ENCODE measurements at places on chromosomes 5 and 9.

- DNase-seq = peak; percentile 82
Measured at GRCh38 chr5:38764937-38765391, 80.8 kb upstream of the OSMR start.

GRCh38 chr5:43123887-43124286, 3.2 kb downstream of the ZNF131 start:
- no peak for DNase-seq

GRCh38 chr5:171575386-171575785, 155.9 kb downstream of the FGF18 start:
- no peak for DNase-seq

DNA sequence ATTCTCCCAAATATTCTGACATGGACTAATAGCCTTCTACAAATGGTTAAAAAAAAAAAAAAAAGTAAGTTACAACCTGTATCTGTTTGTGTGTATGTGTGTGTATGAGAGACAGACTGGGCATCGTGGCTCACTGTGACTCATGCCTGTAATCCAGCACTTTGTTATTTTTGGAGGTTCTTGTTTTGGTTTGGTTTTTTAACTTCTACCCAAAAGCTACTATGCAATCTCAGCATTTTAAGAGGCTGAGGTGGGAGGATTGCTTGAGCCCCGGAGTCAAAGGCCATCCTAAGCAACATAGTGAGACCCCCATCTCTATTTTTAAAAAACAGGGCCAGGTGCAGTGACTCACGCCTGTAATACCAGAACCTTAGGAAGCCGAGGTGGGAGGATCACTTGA, 17.6 kb upstream of the HAVCR1 start:
- DNase-seq = peak; percentile 70

DNA sequence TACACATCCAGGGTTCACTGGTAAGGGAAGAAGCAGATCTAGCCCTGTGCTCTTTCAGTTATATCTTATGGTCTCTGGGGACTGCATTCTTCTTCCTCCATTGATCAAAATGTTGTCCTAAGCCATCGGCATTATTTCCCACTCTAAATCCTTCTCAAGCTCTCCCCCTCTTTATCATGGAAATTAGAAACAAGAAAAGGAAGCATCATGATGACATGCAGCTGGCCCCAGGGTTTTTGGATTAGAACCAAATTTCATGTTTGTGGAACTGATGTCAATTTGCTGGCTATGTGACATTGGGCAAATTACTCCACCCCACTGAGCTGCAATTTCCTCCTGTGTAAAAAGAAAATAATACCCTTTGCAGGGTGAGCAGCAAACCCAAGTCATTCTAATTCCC, 39.5 kb downstream of the MFAP3 start:
- peak; percentile 55 for DNase-seq

GRCh38 chr5:130096483-130096882, 192.2 kb downstream of the CHSY3 start:
- no peak for DNase-seq

DNA sequence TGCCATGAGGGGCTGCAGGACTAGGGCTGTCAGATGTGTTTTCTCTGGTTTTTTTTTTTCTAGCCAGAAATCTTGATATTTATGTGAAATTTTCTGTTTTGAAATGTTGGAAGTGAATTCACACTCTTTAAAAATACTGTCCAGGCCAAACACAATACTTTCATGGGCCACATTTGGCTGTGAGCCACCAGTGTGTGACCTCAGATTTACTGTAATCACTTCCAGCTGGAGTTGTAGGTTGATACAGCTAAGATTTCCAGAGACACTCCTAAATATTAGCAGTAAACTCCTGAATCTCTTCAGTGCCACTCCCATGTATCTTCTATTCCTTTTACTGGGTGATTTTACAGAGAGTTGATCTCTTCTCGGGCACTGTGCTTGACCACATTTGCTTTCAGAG, 92.2 kb upstream of the CKMT2 start:
- DNase-seq = peak; percentile 40

DNA sequence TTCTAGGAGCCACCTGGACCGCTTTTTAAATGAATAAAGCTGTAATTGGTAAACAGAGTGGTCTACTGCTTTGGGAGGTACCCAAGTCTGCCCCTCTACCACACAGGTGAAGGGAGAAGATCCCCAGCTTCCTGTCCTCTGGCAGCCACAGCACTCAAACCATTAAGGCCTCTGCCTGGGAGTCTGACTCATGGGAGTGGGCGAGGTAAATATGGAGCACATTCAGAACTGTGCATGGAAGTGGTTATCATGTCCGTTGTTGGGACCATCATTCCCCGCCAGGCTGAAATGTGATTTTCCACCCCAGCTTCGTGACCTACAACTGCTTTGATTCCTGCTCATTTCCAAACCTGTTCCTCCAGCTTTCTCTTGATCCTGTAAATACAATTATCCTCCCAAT, 59.5 kb upstream of the ALDH1B1 start:
- no peak for DNase-seq

GRCh38 chr5:8363138-8363537, 494.2 kb downstream of the MTRR start:
- DNase-seq = peak; percentile 15

DNA sequence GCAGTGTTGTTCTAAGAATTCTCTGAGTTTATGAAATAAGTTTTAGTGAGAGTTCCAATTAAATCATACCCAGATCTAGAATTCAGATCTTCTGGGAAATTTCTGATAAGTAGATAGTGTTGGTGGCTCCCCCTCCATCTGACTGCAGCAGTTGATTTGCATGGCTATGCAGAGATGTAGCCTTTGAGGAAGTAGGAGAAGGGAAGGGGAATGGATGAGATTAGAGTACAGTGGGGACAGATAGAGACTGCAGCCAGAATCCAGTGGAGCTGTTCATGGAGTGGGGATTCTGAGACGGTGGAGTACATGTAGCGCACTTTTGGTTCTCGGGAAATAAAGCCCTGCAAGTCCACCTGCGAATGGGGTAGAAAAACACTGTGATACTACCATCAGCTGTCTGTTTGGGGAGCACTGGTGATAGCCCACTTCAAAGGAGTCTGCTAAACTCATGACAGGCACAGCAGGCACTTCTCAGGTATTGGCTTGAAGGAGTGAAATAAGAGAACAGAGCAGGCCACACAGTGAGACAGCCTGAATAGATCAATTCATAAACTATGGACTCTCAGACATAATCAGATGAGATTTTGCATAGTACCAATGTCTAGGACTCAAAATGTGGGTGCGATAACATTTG, 96.8 kb downstream of the ALDH1A1 start:
- DNase-seq = no peak

DNA sequence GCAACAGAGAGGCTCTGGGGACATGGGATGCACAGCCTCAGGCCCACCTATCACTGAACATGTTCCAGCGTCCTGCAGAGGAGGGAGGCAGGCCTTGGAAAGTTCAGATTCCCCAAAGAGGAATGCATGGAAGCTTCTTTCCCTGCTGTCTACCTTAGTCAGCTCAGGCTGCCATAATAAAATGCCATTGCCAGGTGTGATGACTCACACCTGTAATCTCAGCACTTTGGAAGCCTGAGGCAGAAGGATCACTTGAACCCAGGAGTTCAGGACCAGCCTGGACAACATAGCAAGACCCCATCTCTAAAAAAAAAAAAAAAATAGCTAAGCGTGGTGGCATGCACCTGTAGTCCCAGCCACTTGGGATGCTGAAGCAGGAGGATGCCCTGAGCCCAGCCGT, 24.5 kb upstream of the TOR1B start:
- peak; percentile 45 for DNase-seq

GRCh38 chr5:54275361-54275760, 35.0 kb downstream of the ARL15 start:
- no peak for DNase-seq

DNA sequence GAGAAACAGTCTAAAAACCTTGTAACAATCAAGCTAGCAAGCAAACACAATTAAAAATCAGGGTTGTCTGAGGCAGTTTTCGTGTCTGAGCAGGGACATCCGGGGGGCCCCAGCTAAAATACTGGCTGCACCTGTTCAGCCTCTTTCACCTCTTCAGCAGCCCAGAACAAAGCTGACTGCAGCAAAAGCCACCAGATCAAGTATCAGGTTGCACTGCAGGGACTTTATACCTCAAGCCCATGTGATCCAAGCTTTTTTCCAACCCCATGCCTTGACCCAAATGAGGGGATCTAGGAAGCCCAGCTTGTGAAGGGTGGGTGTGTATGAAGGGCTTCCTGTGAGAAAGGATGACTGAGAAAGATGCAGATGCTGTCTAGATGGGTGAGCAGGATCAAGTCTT, 133.4 kb downstream of the SEMA6A start:
- DNase-seq = no peak

GRCh38 chr9:129987047-129987446, 55.9 kb downstream of the FNBP1 start:
- no peak for DNase-seq

DNA sequence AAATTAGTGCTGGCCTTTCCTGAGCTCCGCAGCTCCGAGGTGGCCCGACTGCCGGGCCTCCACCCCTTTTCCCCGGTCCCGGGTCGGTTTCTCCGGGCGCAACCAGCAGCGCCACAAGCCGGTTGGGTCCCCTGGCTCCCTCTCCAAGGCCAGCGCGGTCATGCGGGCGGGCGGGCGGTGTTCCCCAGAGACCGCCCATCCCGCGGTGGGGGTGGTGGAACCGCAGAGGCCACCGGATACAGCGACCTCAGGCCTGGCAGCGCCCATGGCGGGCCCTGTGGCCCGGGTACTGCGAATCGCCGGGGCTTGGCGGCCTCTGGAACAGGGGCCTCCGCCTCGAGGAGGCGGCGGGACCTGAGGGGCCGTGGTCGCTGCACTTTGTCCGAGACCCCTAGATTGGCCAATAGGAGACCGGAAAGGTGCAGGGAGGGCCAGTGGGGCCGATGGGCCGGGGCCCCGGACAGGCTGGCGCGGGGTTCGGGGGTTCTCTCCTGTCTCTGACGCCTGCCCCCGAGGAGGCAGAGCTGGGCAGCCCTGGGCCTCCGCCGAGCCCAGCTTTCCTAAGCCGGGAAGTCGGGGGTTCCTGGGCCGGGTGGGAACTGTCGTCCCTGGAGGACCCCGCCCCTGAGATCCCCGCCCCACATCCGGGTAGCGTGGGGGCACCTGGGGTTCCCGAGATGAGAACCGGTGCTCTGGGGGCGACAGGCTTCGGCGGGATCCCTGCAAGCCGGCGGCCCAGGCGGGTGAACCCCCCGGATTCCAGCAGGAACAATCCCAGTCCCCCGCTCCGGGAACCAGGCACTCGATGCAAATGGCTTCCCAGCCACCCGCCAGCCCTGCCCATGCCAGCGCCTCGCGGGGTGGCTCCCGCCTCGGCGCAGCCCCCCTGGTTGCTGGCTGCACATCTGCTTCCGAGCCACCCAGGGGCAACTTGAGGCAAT, 293.9 kb downstream of the ZSWIM6 start:
- DNase-seq = peak; percentile 70

DNA sequence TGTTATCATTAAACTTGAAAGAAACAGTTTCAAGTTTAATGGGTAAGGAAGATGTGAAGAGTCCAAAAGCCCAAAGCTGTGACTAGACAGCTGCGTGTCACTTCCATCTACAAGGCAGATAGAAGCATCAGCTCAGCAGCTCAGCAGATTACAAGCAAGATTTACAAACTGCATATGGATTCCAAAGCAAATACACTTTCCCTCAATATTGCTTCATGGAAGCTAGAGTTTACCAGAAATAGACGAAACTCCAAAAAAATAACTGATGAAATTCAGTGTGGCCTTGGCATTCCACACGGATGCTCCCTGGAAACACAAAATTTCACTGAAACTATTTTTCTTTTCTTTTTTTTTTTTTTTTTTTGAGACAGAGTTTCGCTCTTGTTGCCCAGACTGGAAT, 17.9 kb downstream of the MYO10 start:
- DNase-seq = no peak

GRCh38 chr9:111253742-111254437, 76.1 kb downstream of the OR2K2 start:
- no peak for DNase-seq

DNA sequence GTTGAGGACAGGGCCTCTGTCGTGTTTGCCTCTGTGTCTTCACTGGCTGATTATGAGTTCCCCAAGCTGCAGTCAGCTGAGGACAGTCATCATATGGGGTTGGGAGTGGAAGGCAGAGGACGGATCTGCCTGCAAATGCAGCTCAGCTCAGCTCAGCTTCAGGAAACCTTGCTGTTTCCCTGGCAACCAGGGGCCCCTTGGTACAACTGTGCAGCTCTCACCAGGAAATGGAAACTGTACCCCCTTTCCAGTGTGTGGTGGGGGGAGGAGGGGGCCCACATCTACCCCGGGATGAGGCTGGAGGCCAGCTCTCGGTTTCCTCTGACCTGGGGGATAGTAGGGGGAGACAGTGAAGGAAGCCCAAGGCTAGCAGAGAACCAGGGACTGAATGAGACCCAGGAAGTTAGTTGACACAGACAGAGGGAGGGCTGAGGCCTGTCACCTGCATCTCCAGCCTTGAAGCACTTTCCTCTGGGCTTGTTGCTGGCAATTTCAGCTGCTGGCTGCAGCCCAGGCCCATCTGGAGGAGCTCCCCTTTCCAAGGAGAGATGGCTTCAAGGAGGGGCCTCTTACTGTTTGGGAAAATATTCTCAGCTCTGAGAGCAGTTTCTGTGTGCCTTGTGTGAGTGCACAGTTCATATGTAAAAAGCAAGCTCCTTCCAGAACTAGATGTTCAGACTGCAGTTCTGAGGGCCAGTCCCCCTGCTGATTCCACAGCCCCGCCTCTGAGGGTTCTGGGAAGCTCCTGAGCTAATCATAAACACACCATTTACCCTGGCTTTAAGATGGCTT, 6.9 kb downstream of the ANXA6 start:
- no peak for DNase-seq

DNA sequence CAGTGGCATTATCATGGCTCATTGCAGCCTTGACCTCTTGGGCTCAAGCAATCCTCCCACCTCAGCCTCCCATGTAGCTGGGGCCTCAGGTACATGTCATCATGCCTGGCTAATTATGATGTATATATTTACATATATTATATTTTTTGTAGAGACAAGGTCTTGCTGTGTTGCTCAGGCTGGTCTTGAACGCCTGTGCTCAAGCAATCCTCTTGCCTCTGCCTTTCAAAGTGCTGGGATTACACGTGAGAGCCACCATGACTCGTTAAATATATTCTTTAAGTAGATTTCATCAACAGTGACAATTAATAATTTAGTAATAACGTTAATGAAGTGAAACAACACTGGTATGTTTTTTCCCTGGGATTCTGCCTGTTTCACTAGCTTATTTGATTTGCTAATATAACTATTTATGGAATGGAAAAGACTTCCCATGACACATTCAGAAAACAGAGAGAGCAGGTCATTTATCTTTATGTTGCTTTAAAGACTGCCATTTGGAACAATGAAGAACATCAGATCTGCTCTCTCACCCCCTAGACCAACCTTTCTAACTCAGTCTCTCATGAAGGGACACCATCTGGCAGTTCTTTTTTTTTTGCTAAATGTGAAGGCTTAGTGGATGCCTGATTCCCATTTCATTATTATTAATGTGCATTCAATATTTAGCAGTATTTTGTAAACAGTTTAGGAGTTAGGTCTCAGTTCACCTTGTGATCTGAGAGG, 295.6 kb downstream of the KIF4B start:
- no peak for DNase-seq

DNA sequence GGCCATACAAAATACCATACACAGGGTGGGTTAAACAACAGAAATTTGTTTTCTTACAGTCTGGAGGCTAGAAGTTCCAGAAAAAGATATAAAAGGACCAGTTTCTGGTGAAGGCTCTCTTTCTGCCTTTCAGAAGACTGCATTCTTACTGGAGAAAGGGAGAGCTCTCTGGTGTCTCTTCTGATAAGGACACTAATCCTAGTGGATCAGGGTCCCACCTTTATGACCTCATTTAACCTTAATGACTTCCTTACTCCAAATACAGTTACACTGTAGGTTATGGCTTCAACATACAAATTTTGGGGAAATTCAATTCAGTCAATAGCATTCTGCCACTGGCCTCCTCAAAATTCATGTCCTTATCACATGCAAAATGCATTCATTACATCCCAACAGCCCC, 351.9 kb upstream of the POU5F2 start:
- DNase-seq = no peak
